Heart left ventricle (tissue), 16 donors: ENCODE measurements at places on chromosomes 5 and 9.

DNA sequence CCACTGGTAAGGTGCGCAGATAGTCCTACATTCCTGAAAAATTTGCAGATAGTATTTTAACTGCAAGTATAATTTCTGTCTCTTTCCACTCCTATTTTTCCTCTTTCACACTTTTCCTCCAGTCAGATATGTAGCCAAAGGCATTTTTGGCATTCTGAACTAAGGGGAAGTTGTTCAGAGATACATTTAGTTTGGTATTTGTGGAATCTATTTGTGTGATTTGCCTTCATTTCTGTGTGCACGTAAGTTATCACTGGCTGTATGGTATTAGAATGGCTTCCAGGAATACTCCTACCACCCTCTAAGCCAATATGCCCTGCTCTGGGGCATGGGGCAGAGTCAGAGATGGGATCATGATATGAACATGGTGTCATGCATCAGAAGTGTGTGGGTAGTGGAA is 45.8 kb upstream of the GRAMD2B start:
- no peak for DNase-seq

- DNase-seq = no peak
These were observed 102.0 kb upstream of the NREP start for GRCh38 chr5:111859031-111859430.

DNA sequence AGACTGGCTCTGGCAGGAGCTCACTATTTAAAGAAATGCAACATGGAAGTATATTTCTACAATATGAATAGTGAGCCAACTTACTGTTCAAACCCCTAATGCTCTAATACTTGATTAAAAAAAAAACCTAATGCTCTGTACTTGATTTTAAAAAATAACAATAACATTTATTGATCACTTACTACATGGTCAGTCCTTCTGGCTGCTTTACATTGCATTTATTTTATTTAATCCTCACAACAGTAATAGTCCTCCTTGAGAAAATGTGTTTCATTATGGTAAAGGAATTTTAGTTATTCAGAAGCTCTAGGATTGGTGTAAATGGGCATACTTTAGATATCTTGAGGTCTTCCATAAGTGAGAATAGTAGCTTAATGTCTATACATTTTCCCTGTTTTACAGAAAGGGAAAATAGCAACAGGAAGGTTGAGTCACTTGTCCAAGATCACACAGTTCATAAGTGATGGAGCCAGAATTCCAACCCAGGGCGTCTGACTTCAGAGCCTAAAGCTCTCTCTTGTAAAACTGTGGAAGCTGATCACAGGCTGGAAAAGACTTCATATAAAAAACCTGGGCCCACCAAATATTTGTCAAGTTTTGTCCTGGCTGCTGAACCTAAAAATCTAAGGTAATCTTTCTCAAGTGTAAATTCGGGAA is 1.0 kb downstream of the STARD4 start:
- DNase-seq = no peak

GRCh38 chr5:79416499-79416898 is 97.4 kb downstream of the HOMER1 start:
- no peak for DNase-seq

GRCh38 chr9:71269859-71270258 is 148.4 kb upstream of the TRPM3 start:
- DNase-seq = no peak

GRCh38 chr5:142719836-142720370 is 34.0 kb upstream of the FGF1 start:
- DNase-seq = no peak

- no peak for DNase-seq
These were observed 6.1 kb downstream of the ZNF462 start for GRCh38 chr9:106869028-106869427.
